ENCODE measurements at places on chromosomes 1 and 21.

GRCh38 chr1:30425046-30425445 is 298.3 kb downstream of the MATN1 start:
- DNase-seq: no peak

- no peak for DNase-seq
Measured at GRCh38 chr1:81225789-81226602, 574.7 kb upstream of the ADGRL2 start.

GRCh38 chr1:91735266-91735845 is 150.6 kb downstream of the TGFBR3 start:
- DNase-seq: no peak

DNA sequence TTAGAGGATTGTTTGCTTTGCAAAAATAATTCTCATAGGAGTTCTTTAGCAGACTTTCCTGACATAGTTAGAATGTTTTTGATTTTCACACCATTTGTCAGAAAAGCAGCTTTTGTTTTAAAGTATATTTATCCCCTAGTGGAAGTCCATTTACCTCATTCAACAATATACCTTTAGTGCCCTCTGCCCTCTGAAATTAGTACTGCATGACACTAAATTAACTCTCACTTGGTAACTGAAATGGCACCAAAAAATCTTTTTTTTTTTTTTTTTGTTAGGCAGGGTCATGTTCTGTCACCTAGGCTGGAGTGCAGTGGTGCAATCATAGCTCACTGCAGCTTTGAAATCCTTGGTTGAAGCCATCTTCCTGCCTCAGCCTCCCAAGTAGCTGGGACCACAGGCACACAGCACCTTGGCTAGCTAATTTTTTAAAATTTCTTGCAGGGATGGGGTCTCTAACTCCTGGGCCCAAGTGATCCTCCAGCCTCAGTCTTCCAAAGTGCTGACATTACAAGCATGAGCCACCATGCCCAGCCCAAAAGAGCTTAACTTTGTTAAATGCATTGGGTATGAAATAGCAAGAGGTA is 13.6 kb downstream of the LRRC42 start:
- DNase-seq: no peak

DNA sequence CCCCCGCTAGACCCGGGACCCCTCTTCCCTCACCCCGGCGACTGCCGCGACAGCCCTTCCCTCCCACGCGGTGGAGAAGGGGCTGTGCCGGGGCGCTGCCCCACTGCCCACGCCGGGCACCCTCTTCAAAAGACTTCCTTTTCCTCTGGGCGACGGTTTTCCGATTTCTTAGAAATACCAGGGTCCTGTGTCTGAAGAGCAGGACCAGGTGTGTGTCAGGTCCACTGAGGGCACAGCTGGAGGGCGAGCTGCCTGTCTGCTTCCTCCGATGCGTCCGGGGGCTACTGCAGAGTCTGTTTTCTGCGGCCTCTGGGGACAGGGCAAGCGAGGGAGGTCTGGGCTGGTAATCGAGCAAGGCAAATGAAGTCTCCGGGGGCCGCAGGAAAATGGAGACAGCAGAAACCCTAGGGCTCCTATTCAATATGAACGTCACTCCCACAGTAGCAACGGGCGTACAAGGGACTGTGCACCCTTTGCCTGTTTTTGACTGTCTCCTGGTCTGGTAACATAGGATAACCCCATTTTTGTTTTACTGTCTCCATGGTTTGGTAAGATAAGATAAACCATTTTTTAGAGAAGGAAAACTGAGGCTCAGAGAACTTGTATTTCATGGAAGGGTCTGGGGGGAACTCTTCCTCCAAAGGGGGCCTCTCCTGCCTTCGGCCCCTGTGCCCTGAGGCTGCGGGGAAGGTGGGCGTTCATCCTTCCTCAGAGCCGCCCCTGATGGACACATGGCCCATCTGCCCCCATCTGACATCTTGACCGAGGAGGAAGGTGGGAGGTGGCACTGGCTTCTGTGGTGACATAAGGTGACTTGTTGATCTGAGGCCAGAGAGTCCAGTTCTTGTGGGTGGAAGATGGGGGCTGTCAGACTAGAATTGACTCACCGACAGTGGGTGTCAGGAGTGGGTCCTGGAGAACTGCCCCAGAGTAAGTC is 970 bp downstream of the TNFRSF1B start:
- DNase-seq: no peak

DNA sequence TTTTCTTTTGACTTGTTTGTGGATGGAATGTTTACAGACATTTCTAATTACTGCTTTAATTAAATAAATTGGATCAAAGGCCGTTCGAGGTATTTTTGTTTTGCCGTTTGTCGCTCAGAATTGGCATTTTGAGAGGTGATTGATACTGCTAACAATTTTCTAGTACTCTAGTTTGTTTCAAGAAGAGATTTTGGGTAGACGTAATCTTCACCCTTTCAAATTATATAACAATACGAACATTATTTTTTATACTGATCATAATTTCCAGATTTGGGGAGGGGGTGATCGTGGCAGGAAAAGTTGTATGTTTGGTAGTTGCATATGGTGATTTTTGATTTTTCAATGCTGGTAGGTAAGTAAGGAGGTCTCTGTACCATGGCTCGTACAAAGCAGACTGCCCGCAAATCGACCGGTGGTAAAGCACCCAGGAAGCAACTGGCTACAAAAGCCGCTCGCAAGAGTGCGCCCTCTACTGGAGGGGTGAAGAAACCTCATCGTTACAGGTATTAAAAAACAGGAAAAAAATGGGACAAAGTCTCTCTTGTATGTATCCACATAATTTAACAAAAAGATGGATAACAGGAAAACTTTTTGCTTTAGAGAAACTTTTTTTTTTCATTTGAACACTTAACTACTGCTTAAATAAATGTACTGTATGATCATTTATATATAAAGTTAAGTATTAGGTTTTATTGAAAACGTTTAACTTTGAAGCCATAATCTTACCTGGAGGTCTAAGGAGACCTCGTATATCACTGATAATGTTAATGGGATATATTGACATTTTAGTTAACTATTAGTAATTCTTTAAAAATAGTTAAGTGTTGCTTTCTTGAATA is 1.7 kb downstream of the H3-3A start:
- no peak for DNase-seq

GRCh38 chr1:44786841-44787426 is 1.0 kb downstream of the BEST4 start:
- no peak for DNase-seq

DNA sequence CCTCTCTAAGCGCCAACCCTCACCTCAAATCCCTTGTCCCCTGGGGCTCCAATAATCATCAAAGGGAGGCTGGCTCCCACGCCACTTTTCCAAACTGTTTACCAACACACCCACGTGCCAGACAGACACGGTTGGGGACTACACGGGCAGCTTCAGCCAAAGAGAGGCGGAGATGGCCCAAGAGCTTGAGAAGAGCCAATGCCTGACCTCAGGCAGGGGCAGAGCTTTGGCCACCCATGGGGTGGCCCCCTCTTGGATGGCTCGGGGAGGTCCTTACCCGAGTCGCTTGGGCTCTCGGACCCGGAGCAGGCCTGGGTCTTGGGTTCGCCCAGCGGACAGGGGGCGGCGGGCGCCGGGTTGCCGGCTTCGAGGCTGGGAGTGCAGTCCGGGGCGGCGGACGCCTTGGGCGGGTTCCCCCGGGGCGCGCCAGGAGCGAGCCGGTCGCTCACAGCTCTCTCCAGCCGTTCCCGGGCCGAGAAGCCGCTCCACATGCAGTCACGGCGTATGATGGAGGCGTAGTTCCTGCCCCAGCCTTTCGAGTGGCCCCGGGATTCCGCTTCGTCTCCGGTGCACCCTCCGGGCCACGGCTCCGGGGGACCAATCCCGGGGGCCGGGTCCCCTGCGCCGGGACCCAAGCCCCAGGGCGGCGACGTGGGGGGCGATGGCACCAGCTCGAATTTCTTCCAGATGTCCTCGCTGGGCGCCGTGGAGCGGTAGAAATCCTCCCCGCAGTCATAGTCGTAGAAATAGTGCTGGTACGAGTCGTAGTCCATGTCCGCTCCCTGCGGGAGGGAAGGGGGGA is 854 bp downstream of the MYCL start:
- DNase-seq: no peak

DNA sequence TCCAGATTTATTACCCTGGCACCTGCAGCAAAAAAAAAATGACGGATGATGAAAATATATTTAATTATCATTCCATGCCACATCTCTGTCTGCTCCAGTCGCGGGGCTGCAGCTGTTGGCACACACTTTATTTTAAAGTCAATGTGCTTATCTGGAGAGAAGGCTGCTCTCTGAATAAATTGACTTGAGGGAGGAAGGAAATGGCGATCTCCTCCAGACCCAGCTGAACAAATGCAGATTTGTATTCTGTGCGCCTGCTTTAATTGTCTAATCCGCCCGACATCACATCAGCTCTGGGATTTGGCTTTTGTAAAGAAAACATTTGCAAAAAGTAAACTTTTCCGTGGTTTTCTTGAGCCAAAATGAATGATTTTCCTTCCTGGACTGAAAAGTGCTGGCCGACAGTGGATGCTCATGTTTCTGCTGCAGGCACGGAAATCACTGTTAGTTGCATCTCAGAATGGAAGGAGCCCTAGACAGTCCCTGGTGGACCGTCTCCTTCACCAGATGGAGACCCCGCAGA is 150.2 kb downstream of the CAMTA1 start:
- no peak for DNase-seq

DNA sequence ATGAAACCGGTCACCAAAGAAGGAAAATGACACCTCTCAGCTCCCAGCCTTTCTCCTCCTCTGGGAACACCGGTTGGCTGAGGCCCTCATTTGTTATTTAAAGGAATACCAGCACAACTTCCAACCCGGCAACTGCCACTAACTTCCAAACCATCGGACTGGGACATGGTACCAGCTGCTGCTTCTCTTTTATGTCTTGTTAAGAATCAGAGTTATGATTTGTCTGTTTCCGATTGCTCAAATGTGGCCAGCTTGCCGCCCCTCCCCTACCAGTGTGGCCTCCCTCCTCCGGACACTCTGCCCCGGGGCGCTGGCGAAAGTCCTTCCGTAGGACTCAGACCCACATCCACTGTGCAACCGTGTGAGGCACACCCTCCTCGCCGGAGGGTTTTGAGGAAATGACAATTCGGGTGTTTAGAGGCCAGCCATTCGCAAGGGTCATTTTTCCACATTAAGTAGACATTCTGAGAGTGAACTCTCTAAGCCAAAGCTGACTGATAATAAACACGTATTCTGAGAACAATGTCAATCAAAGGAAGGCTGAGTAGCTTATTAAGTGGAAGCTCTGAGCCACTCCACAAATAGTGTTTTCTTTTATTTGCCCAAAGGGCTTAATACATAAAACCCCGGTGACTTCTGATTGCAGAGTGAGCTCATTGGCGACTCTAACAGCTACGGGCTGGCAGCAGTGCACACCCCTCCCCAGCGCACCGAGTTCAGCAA is 5.5 kb downstream of the RIPK4 start:
- DNase-seq: no peak

GRCh38 chr1:23496490-23497181 is 12.7 kb upstream of the ASAP3 start:
- no peak for DNase-seq

DNA sequence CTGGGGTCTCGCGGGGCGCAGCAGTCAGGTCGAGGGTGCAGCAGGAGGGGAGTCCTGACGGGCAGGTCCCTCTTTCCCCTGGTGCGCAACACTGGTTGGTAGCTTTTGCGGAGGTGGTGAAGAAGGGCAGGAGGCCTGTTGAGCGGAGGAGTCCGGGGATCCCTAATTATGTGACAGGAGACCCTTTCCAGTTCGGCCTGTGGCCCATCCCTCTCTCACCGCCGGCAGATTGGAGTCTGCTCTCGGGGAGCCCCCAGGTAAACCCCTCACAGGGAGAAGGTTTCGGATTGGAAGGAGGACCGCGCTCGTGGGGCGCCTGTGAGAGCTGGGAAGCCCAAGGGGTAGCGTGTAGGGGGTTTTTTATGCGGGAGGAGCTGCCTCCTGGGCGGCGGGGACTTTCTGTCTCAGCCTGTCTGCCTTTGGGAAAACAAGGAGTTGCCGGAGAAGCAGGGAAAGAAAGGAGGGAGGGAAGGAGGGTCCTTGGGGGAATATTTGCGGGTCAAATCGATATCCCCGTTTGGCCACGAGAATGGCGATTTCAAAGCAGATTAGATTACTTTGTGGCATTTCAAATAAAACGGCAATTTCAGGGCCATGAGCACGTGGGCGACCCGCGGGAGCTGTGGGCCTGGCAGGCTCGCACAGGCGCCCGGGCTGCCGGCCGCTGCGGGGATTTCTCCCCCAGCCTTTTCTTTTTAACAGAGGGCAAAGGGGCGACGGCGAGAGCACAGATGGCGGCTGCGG is 9.5 kb downstream of the SIM2 start:
- no peak for DNase-seq

GRCh38 chr1:199084293-199084692 is 445.5 kb downstream of the PTPRC start:
- no peak for DNase-seq

- no peak for DNase-seq
Measured at GRCh38 chr1:110450929-110451328, at the start of gene PROK1. Gene PROK1, plus strand, starts transcription at chr1:110451149. Its CDS starts 68 bp downstream, at chr1:110451217.

DNA sequence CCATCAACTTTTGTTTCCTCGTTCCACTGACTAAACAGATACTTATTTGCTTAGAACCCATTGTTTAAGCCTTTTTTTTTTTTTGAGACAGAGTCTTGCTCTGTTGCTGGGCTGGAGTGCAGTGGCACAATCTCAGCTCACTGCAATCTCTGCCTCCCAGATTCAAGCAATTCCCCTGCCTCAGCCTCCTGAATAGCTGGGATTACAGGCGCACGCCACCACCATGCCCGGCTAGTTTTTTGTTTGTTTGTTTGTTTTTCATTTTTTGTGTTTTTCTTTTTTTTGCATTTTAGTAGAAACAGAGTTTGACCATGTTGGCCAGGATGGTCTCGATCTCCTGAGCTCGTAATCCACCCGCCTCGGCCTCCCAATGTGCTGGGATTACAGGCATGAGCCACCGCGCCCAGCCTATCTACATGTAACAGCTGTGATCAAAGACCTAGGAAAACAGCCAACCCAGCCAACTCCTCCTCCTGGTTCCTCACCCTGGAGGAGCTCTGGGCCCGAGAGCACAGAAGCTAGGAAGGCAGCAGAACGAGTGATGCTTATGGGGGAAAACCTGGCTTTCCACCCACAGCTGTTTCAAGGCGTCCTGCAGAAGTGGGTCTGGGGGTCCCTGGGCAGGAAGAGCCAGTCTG is 32.9 kb downstream of the KCNN3 start:
- no peak for DNase-seq

DNA sequence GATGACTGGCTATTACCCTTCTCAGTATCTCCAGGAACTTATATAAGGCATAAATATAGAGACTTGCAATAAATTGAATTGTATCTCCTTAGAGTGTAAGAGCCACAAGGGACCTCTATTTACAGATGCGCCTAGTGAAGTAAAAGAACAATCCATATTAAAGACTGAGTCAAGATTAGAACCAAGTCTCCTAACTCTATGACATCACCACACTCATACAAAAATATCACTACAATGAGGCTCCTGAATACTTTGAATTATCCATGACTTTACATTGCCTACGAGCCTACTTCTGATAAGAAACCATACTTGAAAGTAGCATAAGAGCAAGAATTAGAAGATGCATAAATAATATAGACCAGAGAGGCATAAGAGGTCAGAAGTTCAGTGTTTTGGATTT is 18.8 kb downstream of the DPYD start:
- DNase-seq: no peak

DNA sequence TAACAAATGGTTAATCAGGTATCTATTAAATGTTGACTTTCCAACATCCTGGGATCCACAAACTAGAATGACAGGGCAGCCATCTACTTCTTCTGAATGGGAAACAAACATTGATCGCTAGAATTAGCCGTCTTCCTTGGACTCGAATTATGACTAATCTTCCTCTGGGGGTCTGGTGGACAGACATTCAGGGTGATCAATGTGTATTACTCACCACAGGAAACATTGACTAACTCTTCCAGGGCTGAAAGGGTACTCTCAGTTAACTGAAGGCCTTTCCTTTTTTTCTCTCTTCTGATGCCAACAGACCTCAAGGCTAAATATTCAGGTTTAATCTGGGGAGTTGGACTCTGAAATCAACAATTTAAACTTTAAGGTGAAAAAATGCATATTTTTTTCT is 9.5 kb downstream of the NOL9 start:
- no peak for DNase-seq
